Adipocyte (in vitro differentiated cells): ENCODE measurements at places on chromosomes 4 and X.

- no peak for DNase-seq
Measured at GRCh38 chrX:110308220-110308619, 9.7 kb downstream of the AMMECR1 start.

DNA sequence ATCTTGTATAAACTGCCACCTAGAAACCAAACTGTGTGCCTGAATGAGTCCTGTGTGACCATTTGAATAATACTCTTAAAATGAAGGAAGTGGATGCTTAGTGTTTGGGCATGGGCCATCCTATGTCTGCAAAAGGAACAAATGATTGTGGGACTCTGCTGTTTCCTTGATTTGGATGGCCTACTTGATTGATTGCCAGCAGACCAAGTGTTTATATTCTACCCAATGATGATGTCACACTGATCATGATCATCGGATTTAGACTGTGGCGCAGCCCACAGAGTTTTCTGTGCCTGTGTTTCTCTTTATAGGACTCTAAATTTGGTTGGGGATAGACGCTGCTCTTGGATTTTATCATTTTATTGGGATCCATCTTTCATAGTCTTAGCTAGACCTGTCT, 4.4 kb downstream of the SEPTIN11 start:
- DNase-seq: no peak

DNA sequence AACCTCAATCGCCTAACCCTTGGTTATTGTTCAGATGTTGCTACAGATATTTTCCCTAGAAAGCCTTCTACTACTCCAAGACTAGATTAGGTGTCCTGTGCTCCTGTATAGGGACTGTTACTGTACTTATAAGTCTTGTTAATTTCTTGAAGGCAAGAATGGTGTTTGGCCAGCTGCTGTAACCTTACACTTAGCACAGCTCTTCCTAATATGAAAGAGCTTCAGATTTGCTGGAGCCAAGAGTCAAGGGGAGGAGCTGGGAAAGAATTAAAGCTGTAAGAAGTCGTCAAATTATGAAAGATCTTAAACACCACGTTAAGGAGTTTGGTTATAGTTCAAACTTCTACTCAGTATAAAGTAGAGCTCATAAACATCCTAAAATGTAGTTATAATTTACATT, 245.9 kb upstream of the TLL1 start:
- no peak for DNase-seq

DNA sequence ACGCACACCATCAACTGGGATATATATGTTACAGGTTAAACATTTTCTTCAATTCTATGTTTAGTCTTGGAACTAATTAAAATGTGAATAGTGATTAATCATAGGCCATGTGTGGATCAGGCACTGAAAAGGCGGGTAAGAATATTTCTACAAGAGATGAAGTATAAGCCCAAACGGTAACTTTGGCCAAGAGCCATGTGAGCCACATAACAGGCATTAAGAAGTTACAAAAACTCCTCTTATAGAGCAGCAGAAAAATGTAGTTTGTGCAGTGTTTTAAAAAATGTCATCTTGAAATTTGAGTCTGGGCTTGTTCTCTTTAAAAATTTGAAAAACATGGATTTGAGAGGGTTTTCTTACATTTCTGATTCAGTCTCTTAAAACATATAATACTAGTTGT, 521.8 kb upstream of the DIPK2B start:
- no peak for DNase-seq

DNA sequence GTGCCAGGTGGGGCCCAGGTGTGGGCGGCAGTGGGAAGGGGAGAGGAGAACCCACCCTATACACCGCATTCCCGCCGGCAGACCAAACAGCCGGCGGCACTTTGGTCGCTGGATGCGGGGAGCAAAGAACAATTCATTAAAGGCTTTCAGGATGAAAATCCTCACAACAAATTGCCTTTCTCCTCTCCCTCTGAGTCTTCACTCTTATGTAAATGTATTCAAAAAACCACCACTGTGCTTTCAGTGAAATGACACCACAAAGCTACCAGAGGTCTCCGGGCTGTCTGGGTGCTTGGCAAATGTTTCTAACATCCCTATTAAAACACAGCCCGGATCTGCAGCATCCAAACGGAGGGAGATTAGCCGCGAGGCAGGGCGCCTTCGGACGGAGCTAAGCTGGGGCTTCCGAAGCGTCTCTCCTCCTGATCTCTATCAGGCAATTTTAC, 171.8 kb upstream of the TBL1X start:
- no peak for DNase-seq

DNA sequence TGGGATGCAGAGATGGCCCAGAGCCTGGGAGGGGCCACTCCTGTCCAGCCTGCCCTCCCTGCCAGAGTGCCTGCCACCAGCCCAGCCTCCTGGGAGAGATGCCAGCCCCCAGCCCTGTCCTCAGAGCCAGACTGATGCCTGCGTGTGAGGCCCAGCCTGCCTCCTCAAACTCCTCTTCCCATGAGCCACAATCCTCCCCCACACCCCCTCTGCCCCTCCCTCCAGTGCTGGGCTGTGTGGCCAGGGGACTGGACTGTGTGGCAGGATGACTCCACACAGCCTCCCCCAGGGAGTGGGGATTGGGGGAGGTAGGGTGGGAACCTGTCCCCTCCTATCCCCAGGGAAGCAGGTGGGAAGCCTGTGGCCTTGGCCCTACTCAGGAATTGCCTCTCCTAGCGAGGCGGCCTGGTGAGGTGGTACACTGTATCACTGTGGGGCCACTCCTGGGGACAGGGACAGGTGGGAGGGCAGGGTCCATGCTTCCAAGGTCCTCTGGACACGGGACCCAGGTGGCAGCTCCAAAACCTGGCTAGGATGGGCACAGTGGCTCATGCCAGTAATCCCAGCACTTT, 4.3 kb upstream of the SH3BP2 start:
- peak; percentile 48 for DNase-seq

DNA sequence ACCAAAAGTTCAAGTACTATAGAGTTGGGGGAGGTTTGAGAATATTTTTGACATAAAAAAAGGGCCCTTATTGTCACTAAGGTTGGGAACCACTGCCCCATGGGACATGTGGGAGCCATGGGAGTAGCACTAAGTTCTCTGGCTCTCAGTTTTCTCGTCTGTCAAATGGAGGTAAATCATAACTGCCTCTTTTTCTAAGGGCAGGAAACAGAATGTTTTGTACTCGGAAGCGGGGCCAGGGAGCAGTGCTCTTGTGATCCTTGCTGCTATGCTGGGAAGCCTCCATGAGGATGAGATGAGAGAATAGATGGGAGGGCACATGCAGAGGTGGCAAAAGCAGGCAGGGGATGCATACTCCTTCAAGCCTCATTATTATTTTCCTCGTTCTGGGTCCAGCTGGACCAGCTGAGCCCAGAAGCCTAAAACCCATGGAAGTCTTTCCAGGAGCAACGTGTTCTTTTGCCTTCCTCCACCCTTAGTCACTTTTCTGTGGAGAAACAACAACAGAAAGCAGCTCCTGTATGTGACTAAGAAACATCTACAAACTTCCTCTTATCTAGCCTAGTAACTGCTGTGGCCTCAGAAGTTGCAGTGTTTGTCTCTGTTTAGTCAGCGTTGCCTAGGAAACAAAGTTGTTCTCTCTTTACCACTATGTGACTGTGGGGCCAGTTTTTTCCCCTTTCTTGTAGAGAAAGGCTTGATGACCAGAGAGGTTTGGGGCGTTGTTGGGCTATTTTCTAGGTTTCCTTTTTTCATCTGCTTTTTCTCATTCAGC, 64.8 kb downstream of the TSC22D3 start:
- peak; percentile 93 for DNase-seq

GRCh38 chrX:14927401-14927800, 54.2 kb downstream of the MOSPD2 start:
- peak; percentile 70 for DNase-seq

DNA sequence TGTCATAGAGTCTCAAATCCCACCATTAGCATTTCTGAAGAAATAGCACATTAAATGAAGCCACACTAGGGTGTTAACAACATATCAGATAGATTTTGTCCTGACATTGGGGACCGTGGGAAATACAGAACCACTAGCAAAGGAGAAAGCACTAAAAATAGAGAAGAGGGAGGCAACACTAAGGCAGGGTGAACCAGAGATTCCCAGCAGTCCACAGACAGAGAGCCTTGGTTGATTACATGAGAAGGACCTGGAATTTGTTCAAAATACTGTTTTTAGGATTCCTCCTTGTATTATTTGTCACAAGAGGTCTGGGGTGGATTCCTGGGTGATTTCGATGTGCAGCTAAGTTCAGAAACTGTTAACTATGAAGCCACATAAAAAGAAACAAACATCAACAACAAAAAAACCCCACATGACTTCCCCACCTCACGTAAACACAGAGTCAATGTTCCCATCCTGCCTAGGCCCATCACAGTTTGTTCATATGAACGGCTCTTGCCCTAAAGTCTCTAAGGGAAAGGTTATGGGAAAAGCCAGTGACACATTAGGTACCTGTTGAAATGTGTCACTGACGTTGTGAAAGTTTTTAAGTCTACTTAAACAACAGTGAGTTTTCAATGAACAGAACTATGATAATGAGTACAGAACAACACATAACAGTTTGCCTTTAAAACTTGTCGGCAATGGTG, 23.6 kb upstream of the GRSF1 start:
- no peak for DNase-seq

DNA sequence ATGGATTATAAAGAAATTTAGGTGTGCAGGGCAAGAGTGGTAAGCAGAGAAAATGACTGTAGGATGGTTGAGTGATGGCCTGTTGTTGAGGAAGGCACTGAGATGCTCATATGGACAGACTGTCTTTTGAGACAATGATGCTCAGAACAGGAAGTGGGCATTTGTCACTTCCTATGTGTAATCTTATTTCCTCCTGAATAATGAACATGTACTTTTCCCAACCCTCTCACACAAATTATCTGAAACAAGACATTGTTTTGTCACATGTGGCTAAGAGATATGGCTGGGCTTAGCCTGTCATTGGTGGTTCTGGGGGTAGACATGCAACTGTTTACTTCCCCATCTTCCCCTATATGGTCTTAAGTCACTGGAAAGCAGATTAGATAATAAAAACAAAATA, 240.5 kb downstream of the CFAP47 start:
- no peak for DNase-seq

GRCh38 chrX:57379296-57379695, 92.8 kb downstream of the FAAH2 start:
- DNase-seq: no peak

DNA sequence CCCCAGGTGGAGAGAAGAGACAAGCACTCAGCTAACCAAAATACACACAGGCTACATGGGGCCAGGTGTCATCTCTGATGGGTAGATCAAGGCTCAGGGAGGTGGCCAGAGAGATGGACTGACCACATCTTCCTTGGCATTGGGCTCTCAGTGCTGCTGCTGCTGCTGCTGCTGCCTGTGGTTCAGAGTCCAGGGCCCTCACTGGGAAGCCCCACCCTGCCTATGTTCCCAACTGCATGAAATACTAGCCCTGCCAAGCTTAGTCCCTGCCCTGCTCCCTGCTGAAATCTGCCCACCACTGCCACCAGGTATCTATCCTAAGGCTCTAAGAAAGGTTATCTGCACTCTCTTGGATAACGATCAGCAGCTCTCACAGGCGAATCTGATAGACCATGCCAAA, 118.7 kb downstream of the EFHC2 start:
- no peak for DNase-seq

DNA sequence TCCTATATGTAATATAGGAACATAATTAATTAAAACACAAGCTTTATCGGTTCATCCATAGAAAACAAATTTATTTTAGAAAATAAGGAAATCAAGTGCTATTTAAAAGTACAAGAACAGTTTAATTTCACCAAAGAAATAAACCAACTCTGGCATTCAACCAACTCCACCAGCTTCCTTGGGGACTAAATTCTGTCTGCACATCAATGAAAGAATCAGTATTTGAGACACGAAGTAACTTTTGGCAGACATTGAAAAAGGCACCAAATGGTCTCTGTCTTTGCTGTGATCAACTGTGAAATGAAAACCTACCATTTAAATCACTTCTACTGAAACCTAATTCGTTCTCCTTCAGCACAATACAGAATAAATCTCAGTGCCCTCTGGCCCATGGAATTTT, 719.7 kb upstream of the GRIA3 start:
- no peak for DNase-seq

DNA sequence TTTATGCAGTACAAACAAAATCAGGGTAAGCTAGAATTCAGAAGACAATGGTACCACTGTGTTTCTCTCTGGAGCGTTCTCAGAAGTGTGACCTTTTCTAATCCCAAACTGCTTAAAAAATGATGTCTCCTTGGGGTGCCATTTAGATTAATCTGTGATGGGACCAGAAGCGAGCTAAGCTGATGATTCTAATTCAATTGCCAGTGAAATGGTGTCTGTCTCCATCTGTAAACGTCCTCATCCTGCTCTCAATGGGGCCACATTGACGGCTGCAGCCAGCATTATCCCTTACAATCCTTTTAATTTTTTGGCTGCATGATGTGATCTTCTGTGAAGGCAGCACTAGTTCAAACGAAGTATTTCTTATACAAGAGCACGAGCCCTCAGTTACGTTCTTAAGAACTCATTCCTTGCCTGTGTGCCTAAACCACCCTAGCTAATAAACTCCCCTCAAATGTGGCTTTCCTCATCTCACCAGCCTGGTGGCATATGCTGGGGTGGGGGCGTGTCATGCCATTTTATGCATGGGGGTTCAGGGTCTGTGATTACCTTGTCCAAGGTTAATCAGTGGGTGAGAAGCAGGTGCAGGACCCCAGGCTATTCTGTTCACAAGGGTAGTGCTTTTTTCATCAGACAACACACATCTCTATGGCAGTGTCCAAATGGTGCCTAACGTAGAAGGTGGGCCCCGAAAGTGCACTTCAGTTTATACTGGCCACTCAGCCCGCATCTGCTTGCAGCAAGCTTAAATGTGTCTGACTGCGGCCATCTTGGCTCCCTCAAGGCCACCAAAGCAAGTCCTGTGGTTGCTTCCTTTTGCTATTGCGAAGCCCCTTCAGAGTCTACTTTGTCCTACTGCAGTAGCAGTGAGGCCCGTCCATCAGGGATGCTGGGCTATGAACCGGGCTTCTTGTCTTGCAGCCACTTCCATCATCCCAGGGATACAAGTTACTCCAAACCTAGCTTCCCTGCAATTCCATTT, 45.7 kb upstream of the SLC2A9 start:
- no peak for DNase-seq

DNA sequence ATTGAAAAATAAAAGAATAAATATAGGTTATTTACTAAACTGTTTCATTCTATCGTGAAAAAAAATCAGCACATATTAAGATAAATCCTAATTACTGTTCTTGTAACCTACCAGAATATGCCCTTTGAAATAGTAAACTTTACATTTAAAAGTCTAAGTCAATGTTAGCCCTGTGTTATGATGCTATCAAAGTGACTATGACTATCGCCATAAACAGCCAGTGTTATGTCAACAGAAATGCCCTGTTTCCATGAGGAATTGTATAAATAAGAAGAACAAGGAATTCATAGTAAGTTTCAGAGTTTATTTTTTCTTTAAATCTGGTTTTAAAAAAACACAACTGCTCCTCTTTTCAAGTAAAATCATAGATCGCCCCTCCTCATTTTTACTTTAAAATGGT, 11.4 kb downstream of the NR3C2 start:
- no peak for DNase-seq

- DNase-seq: no peak
Measured at GRCh38 chrX:73556159-73556558, 6.8 kb upstream of the CHIC1 start.
